ENCODE measurements at places on chromosomes 16 and 17. TPM values are rescaled to one million over a fixed set of nuclear protein-coding genes. Genes with fewer than 3 reads are reported as not detected.

Gene GUCY2D
- not detected for total RNA-seq

DNA sequence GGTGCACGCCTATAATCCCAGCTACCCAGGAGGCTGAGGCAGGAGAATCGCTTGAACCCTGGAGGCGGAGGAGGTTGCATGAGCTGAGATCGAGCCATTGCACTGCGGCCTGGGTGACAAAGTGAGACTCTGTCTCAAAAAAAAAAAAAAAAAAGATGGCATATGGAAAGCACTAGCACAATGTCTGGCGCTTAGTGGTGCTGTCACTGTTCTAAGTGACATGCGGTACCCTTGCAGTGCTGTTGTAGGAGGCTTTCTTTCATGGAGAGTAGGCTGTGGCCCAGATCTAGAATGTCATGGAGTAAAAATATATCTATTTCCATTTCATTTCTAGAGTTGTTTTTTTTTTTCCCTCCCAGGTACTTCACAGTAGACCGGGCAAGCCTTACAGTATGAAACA is 14.6 kb upstream of the METTL9 start:
- DNase-seq: no peak

Gene ZFHX3
- total RNA-seq: 7.3 TPM

- no peak for DNase-seq
Observed at GRCh38 chr17:31387438-31387837, 4.0 kb upstream of the RAB11FIP4 start.

Gene GDE1
- total RNA-seq: 52.1 TPM

Gene MT1M
- 58.8 TPM for total RNA-seq

Data from fibroblast of lung (primary cell).